ENCODE measurements at places on chromosomes 16 and 17. TPM values are rescaled to one million over a fixed set of nuclear protein-coding genes. Genes with fewer than 3 reads are reported as not detected.

- H3K36me3 ChIP-seq = no peaks in the 10 kb centered on the region
- no peak overlapping the region for H3K4me3 ChIP-seq
- no peak overlapping the region for H3K27ac ChIP-seq
- H3K27me3 ChIP-seq = no peaks in the 10 kb centered on the region
- no peaks in the 10 kb centered on the region for H3K4me1 ChIP-seq
Measured at GRCh38 chr16:31005350-31006085, 4.9 kb downstream of the STX1B start.

GRCh38 chr16:61885343-61885742 is 150.9 kb downstream of the CDH8 start:
- H3K27me3 ChIP-seq = no peaks in the 10 kb centered on the region
- no peaks in the 10 kb centered on the region for H3K36me3 ChIP-seq
- no peak for DNase-seq

DNA sequence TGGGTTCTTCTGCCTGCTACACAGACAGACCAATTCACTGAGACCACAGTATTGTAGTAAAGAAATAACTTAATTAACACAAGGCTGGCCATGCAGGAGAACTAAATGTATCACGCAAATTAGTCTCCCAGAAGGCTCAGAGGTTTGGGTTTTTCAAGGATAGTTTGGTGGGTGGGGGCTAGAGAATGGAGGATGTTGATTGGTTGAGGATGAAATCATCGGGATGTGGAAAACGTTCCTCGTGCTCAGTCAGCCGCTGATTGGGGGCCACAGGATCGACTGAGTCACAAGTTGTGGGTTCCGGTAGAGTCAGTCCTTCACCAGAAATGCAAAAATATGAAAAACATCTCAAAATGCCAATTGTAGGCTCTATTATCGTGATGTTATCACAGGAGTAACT is 18.7 kb downstream of the RHOT1 start:
- H3K4me1 ChIP-seq = no peaks in the 10 kb centered on the region
- H3K27ac ChIP-seq = no peak overlapping the region
- peaks cover 19% of the 10 kb centered on the region for H3K36me3 ChIP-seq
- no peak overlapping the region for H3K4me3 ChIP-seq

- no peak overlapping the region for H3K27ac ChIP-seq
- DNase-seq = no peak
- H3K4me1 ChIP-seq = no peaks in the 10 kb centered on the region
- H3K27me3 ChIP-seq = peaks cover 3% of the 10 kb centered on the region
- H3K4me3 ChIP-seq = no peak overlapping the region
- no peaks in the 10 kb centered on the region for H3K36me3 ChIP-seq
Measured at GRCh38 chr17:44361292-44362260, 2.1 kb downstream of the FAM171A2 start.

GRCh38 chr17:49631496-49631895 is 46.4 kb downstream of the SPOP start:
- no peaks in the 10 kb centered on the region for H3K36me3 ChIP-seq
- DNase-seq = no peak
- peaks cover 12% of the 10 kb centered on the region for H3K4me1 ChIP-seq
- H3K4me3 ChIP-seq = no peak overlapping the region
- no peaks in the 10 kb centered on the region for H3K27me3 ChIP-seq
- no peak overlapping the region for H3K27ac ChIP-seq

DNA sequence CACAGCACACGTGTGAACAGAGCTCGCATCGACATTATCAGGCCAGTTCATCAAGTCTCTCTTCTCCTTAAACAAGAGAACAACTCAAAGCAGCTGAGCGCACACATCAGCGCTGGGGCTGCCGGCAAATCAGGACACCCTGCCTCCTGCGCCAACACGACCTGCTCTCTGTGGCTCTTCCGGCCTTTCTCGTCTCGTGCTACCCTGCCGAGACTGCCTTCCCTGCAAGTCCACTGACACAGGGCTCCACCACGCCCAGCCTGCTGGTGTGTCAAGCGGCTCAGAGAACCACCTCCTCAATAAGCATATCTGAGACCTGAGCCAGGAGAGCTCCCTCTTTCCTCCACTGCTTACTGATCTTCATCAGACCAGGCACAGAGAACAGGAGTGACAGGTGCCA is 96.9 kb downstream of the ZNF778 start:
- peaks cover 98% of the 10 kb centered on the region for H3K4me1 ChIP-seq
- no peak overlapping the region for H3K4me3 ChIP-seq
- H3K27me3 ChIP-seq = no peaks in the 10 kb centered on the region
- peak; percentile 56 for DNase-seq
- peak overlapping the region; percentile 87 for H3K27ac ChIP-seq

DNA sequence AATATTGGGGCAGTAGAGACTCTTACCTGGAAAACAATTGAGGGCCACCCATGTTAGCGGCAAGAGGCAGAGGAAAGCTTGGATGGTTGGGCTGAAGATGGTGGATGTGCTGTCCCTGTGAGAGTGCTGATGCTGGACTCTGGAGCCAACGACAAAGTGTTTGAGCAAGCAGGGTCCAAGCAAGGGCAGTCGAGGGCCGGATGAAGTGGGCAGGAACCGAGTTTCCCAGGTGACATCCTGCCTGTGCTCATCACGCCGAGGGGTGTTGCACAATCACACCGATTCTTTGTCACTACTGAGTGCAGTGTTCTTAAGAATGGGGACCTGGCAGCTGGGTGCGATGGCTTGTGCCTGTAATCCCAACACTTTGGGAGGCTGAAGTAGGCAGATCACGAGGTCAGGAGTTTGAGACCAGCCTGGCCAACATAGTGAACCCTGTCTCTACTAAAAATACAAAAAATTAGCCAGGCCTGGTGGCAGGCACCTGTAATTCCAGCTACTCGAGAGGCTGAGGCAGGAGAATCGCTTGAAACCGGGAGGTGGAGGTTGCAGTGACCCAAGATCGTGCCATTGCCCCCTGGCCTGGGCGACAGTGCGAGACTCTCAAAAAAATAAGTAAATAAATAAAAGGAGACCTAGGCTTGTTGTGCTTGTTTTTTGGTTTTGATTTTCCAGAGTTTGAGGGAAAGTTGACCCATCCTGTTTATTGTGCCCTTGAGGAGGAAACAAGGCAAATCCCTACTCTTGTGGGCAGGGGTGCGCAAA is 6.1 kb downstream of the PYCARD start:
- H3K4me1 ChIP-seq = peaks cover 36% of the 10 kb centered on the region
- H3K36me3 ChIP-seq = peaks cover 45% of the 10 kb centered on the region
- DNase-seq = no peak
- H3K27me3 ChIP-seq = no peaks in the 10 kb centered on the region
- H3K27ac ChIP-seq = no peak overlapping the region
- H3K4me3 ChIP-seq = no peak overlapping the region

GRCh38 chr16:85611444-85612190 is 1.5 kb upstream of the GSE1 start:
- peak overlapping the region; percentile 37 for H3K4me3 ChIP-seq
- H3K27ac ChIP-seq = peak overlapping the region; percentile 26
- no peaks in the 10 kb centered on the region for H3K27me3 ChIP-seq
- H3K36me3 ChIP-seq = no peaks in the 10 kb centered on the region
- DNase-seq = peak; percentile 58

DNA sequence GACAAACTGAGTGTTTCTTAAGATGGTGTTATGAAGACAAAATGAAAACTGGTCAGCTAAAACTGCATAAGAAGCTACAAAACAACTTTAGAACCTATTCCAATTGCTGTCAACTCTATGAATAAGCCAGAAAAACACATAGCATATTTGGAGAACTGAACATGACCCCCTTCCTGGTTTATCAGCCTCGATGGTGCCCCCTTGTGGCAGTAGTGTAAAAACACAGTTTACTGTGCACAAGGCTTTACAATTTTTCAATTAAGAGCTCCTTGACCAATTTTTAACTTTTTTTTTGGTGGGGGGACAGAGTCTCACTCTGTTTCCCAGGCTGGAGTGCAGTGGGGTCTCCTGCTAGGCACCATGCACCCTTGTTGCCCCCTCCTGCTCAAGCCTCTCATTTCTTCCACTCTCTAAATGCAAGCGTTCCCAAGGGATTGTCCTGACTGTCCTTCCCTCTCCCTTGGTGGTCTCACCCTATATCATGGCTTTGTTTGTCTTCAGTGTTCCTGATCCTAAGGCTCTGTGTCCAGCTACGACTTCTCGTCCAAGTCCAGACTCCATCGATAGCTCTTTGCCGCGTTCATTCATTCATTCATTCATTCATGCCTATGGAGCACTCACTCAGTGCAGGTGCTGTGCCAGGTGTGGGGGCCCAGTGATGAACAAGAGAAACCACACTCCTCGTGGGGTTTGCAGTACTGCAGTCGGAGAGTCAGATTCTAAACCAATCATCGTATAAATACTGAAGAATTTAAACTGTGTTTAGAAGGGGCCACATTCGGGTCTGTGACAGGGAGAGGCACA is 7.5 kb downstream of the EIF1 start:
- H3K27me3 ChIP-seq = no peaks in the 10 kb centered on the region
- no peak overlapping the region for H3K4me3 ChIP-seq
- peaks cover 15% of the 10 kb centered on the region for H3K4me1 ChIP-seq
- DNase-seq = peak; percentile 76

DNA sequence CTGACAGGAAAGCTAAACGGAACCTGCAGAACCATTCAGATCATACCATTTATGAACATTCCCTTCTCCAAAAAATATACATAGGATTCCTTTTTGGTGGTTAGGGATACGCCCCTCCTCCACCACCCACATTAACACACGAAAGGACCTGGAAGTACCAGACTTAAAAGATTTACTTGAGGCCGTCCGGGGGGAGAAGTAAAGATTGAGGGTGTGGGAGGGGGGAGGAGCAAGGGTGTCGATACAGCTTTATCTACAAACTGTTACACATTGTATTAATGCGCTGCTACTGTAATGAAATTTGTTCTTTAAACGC is 537 bp downstream of the PALB2 start:
- H3K4me1 ChIP-seq = peaks cover 20% of the 10 kb centered on the region
- H3K27me3 ChIP-seq = no peaks in the 10 kb centered on the region
- no peak for DNase-seq
- H3K36me3 ChIP-seq = peaks cover 7% of the 10 kb centered on the region
- peak overlapping the region; percentile 85 for H3K27ac ChIP-seq

- H3K27ac ChIP-seq = no peak overlapping the region
- H3K4me3 ChIP-seq = no peak overlapping the region
- H3K36me3 ChIP-seq = no peaks in the 10 kb centered on the region
- no peak for DNase-seq
- no peaks in the 10 kb centered on the region for H3K4me1 ChIP-seq
- no peaks in the 10 kb centered on the region for H3K27me3 ChIP-seq
Measured at GRCh38 chr16:52912565-52913173, 140.0 kb downstream of the CHD9NB start.

GRCh38 chr16:87254296-87254695 is 62.9 kb downstream of the C16orf95 start:
- H3K27ac ChIP-seq = no peak overlapping the region
- H3K4me3 ChIP-seq = no peak overlapping the region
- H3K36me3 ChIP-seq = no peaks in the 10 kb centered on the region
- H3K27me3 ChIP-seq = no peaks in the 10 kb centered on the region

Gene RAB11FIP4
- 44.1 TPM for total RNA-seq

Gene RPA1
- 103 TPM for total RNA-seq

Gene C16orf54
- total RNA-seq = 139 TPM

Gene TMIGD1
- total RNA-seq = not detected

Gene KRTAP4-3
- total RNA-seq = not detected

Gene IL32
- 810 TPM for total RNA-seq
